ENCODE measurements at places on chromosomes 5 and 9.

- no peak for DNase-seq
These were observed 24.7 kb upstream of the TAS2R1 start for GRCh38 chr5:9654886-9655285.

GRCh38 chr9:108186642-108187395 lies 669.0 kb downstream of the ACTL7B start:
- DNase-seq = no peak

DNA sequence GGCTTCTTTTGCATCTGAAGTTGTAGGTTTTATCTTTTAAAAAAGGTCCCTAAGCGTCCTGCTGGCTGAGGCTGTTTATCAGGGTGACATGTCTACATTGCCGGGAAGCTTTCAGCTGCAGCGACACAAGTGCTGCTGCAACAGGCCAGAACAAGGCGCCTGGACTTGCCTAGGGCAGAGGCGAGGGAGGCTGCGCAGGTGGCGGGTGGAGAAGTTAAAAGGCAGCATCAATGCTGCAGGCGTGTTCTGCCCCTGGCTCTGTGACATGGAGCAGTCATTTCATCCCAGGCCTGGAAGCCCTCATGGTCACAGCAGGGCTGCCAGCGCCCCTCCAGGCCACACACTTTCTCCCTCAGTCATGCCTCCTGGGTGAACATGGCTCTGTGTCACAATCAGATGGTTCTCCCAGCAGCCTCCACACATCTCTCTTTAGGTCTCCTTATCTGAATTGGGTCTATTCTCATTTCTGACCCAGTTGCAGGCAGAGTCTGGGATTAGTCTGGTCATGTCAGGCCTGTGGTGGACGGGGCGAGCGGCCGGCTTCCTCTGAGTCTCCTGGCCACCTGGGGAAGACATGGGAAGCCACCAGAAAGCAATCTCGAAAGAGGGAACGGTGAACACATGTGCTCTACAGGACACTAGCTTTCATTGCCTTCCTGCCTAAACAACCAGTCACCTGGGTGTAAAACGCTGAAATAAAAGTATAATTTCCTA lies 41.3 kb downstream of the IRX2 start:
- no peak for DNase-seq

GRCh38 chr9:12666813-12667212 lies 26.4 kb upstream of the TYRP1 start:
- DNase-seq = no peak

GRCh38 chr9:73065439-73065838 lies 86.2 kb upstream of the ANXA1 start:
- no peak for DNase-seq

GRCh38 chr9:135744333-135745070 lies 42.5 kb downstream of the KCNT1 start:
- no peak for DNase-seq

DNA sequence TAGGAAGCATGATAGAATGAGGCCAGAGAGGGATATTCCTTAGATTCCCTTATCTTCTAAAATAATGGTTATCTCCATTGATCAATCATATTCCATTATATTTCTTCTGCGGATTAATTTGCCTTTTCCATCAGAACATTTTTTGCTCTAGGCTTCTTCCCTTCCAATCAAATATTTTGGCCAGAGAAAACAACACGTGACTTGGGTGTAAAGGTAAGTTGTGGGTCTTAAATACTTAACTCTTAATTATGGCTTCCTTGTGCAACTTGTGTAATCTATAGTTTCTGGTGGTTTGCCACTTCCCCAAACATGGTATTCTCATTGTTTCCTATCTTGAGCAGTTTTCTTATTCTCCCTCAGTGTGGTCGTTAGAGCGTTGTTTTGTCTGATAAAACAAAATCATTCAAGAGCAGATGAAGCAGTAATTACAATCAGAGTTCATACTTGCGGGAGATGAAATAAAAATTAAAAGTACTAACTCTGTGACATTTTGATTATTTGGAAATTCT lies 889.3 kb downstream of the MAT2B start:
- DNase-seq = no peak

GRCh38 chr5:38518341-38518740 lies 38.1 kb downstream of the LIFR start:
- no peak for DNase-seq

GRCh38 chr5:149434162-149435014 lies 55.3 kb upstream of the IL17B start:
- DNase-seq = no peak

- DNase-seq = no peak
These were observed 394.6 kb downstream of the PSAT1 start for GRCh38 chr9:78691542-78691941.

DNA sequence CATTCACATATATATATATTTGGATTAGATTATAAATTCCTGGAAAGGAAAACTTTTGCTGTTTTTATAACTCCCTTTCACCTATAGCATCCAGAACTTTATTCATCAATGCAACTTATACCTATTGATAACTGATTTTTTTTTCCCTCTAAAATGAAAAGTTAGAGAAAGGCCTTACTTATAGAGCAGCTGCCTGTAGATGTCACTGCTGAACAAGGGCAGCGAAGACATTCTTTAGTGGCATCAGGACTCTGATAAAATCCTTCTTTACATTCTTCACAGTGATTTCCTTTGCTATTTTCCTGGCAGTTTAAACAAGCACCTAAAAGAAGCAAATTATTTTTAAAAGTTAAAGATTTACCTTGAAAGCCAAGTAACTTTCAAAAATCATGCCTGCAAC lies 32.3 kb upstream of the CDK5RAP2 start:
- DNase-seq = no peak

DNA sequence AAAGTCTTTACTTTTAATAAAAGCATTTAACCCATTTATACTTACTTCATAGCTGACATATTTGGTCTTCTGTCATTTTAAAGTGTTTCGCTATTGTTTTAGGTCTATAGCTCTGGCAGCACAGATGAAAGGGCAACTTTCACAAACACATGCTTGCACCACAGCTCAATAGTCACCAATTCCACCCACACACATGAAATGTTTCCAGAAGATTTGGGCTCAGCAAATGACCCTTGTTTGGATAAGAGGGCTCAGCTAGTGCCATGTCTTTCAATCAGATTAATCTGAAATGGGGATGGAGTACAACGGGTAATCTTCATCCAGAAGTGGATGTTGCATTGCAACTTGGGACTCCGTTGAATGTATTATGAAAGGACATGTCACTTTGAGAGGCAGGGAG lies 176.0 kb downstream of the FGF18 start:
- no peak for DNase-seq

- DNase-seq = no peak
These were observed 68.1 kb downstream of the GDNF start for GRCh38 chr5:37771731-37772130.

- DNase-seq = no peak
These were observed 104.8 kb downstream of the PAX5 start for GRCh38 chr9:36929350-36929675.

DNA sequence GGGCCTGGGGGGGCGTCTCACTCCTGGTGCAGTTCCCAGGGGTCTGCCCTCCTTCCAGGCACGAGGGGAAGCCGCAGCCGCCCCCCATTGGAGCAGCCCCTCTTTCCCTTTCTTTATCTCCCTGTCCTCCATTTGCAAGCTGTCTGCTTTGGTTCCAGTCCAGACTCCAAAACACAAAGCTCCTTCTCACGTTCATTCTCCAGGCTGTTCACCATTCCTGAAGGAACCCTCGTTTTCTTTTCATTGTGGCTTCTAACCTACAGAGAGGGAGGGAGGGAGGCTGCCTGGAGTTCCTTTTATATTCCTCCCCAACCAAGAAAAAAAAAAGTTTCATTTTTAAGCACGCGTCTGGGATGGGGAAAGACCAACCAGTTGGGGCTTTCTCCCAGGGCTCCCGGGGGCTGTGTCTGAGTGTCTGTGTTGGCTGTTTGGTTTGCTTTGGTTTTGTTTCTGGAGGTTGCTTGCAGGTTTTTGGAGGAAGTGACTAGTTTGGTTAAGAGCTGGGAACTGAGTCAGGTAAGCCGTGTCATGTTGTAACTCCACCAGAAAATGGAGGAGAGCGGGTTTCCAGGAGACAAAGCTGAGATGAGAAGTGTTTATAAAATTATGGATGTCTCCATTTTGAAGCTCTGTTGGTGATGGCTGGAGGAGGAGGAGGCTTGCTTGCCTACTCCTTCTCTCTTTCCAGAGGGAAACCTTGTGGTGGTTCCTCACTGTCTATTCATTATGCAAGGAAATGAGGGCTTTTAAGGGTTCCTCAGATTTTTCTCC lies 1.6 kb downstream of the ZNF462 start:
- DNase-seq = no peak

GRCh38 chr5:135208903-135209721 lies 175.1 kb upstream of the PITX1 start:
- no peak for DNase-seq
